Effector memory CD4-positive, alpha-beta T cell (primary cell): ENCODE measurements at places on chromosomes 13 and 19.

GRCh38 chr13:102484329-102484728 lies 82.5 kb upstream of the FGF14 start:
- no peak for DNase-seq

DNA sequence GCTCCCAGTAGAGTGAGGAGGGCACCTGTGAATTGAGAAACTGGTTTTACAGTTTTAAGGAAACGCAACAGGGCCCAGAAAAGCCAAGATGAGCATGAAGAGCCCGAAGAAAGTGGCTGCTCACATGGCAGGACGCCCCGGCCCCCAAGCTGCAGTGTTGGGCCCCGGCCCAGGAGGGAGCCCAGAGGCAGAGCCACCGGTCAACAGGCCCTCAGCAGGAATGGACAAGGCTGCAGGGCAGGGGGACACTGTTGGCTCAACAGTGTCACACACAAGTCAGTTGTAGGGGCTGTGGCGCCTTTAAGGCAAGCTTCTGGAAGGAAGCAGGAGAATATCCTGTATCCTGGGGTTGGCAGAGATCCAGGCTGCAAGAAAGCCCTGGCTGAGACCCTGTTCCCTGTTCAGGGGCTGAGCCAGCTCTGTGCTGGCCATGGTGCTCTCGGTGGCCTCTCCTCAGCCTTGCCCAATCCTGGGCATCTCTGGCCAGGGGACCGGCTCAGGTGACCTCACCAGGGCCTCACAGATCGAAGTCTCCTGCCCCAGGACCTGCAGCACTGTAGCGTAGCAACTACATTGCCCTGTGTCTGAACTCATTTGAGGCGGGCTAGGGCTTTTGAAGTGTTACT lies 28.0 kb downstream of the UPF1 start:
- no peak for DNase-seq

GRCh38 chr13:45820106-45820838 lies 31.3 kb downstream of the SIAH3 start:
- DNase-seq, result no peak

DNA sequence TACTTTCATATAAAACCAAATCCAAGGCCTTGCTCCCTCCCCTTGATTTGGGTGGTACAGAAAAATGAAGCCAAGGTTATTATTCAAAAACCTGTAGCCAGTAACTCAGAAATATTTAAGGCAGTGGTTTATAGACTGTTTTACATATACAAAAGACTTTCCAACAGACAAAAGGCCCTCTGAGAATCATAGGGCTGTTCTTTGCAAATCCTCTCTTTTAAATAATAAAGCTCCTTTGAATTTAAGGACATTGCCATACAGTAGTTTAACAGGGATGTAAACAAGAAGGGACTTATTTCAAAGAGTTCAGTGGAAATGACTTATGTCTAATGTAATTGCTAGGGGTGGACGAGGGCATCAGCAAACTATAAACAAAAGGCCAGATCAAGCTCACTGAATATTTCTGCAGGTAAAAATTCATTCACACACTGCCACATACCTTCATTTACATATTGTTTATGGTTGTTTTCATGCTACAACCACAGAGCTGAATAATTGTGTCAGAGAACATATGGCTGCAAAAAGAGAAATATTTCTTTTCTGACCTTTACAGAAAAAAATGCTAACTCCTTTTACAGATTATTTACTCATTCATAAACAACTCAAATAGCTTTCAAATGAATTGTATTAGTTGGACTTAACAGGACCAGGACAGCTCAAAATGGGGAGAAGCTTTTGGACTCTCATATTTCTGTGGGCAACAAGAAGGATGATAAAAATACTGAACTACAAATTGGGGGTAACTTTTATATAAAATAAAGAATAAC lies 665.6 kb downstream of the SLITRK1 start:
- DNase-seq, result no peak

DNA sequence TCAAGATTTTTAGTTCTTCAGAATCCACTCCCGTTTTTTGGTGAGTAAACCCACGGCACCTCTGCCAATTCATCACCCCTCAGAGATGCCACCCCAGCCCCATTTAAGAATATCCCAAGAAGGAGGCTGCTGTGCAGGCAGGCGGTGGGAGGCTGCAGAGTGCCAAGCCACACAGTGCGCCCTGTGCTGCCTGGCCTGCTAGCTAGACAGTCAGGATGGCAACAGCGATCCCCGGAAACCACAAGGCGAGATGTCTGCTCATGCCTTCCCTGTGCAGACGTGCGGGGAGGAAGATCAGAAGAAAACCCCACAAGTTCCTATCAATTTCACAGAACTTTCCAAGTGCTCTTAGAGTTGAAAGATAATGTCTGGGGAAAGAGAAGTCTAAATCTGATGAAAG lies 64.8 kb upstream of the GPR183 start:
- DNase-seq, result peak; percentile 67

DNA sequence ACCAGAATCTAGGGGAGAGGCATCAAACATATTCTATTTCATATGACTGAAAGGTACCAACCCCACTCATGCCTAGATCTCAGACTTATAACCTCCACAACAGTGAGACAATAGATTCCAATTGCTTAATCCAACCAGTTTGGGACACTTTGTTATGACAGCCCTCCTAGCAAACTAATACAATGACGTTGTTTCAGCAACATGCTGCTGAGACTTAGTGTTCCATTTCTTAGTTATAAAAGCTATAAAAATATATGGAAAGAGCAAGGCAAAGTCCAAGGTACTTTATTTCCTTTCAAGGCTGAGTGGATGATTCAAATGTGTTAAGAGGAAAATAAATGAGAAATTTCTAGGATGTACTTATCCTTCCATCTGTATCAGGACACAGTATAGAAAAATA lies 352.0 kb downstream of the FGF14 start:
- no peak for DNase-seq

DNA sequence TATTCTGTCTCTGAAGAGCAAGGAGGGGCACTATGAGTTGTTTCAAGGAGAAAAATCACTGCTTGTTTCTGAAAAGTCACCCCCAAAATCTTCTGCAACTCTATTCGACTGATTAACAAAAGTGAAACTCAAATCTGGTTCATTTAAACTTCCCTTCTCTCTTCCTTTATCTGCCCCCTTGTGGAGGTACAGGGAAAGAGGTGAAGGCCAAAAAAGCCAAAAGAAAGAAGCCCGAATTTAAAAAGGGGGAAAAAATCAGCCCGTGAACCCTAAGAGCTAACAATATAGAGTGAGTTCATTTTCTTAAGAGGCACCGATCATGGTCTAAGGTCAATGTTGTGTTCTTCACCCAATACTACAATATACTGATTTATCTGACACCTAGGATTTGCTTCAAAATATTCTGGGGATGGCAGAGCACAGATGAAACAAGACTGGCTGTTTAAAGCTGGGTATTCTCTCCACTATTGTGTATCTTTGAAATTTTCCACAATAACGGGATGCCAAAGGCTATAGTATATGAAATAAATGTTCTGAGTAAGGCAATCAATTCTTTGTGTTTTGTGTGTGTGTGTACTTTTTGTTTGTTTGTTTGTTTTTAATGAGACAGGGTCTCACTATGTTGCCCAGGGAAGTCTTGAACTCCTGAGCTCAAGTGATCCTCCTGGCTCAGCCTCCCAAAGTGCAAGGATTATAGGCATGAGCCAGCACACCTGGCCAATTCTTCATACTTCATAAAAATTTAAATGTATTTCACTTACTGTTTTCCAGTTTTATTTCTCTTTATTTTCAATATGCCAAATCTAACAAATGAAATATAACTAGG lies 55.0 kb upstream of the EEF1AKMT1 start:
- no peak for DNase-seq

GRCh38 chr19:51800473-51801244 lies 5.7 kb downstream of the FPR3 start:
- DNase-seq, result no peak

- DNase-seq, result no peak
Measured at GRCh38 chr13:47621931-47622330, 379.1 kb downstream of the SUCLA2 start.

DNA sequence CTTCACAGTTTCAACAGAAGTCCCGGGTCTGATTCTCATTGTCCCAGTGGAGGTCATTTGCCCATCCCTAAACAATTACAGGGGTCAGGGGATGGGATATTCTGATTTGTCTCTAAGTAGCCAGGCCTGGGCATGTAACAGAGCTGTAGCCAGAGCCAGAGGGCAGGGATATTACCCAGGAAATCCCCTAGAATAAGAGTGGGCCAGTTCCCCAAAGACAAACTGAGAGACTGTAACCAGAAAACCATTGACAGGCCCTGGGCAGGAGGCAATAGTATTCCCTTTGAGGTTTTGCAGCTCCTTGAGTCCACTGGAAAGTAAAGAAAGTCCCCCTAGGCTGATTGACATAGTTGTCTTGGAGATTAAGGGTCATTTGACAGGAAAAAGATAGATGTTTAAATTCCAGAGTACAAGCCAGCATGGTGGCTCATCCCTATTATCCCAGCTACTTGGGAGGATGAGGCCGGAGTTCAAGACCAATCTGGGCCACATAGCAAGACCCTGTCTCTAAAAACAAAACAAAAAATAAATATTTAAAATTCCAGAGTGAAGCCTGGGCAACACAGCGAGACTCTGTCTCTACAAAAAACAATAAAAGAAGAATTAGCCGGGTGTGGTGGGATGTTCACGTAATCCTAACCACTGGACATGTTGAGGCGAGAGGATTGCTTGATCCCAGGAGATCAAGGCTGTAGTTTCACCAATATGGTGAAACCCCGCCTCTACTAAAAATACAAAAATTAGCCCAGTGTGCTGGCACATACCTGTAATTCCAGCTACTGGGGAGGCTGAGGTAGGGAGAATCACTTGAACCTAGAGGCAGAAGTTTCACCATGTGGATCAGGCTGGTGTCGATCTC lies 1.9 kb upstream of the SDHAF1 start:
- DNase-seq, result no peak

DNA sequence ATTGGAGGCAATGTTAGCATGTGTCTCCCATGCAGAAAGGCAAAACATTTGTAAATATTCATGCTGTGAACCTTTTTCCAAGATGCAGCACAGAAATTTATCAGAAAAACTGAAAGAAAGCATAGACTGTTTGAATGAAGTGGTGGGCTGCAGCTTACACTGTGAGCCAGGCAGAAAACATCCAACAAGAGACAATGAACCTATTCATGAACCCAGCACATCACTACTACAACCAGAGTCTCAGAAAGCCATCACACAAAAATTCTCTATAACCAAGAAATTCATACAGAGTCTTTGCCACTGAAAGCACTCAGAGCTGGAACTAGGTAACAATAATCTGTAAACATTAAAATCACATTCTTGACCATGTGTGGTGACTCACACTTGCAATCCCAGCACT lies 448.9 kb downstream of the UQCRFS1 start:
- DNase-seq, result no peak

- no peak for DNase-seq
Measured at GRCh38 chr19:31064491-31064890, 284.7 kb downstream of the TSHZ3 start.

DNA sequence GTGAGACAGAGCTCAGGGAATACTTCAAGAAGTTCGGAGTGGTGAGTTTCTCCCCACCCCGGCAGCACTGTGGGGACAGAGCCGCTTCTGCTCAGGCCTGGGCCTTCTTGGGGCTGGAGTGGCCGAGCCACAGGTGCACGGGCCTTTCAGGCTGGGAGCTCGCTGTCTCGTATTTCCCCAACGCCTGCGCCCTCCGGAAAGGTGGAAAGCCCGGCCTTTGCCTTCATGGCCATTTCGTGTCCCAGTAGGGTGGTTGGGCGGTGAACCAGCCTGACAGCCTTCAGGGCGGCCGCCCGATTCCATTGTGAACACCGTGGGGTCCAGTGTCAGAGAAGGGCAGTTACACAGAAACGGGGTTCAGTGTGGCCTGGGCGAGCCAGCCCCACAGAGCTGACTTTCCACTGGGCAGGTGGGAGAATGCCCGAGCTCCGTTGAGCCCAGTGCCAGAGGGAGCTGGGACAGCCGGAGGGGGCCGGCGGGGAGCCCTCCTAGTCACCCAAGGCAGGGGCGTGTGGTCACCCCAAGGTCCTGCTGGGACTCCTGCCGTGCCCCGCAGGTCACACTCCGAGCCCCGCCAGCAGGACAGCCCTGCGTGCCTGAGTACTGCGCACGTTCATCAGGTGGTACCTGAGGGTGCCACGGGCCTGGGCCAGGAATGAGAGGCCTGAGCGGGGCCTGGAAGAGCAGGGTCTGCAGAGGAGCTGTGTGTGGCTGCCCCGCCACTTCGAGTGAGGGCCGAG lies 14.0 kb downstream of the DAZAP1 start:
- no peak for DNase-seq

- no peak for DNase-seq
Measured at GRCh38 chr13:114121496-114122126, 10.8 kb downstream of the RASA3 start.

DNA sequence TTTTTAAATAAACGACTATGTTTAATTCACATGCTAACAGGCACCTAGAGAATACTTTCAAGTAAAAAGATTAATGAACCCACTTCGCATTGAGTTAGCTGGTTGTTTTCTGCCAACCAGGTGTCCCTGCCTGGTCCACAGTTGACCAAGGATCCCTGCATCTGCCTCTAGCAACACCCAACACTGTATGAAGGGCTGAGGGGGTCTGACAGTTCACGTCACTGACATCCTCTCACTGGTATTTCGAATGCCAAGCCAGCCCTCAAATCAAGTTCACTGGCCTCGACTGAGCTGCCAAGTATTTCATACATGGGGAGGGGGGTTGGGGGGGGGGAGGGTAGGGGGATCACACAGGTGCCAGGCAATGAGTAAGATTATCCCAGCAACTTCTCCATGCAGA lies 25.4 kb downstream of the SLC25A30 start:
- no peak for DNase-seq

GRCh38 chr13:99282264-99283231 lies 24.4 kb upstream of the GPR18 start:
- no peak for DNase-seq

- DNase-seq, result no peak
Measured at GRCh38 chr13:45537516-45537915, 72.8 kb downstream of the COG3 start.

DNA sequence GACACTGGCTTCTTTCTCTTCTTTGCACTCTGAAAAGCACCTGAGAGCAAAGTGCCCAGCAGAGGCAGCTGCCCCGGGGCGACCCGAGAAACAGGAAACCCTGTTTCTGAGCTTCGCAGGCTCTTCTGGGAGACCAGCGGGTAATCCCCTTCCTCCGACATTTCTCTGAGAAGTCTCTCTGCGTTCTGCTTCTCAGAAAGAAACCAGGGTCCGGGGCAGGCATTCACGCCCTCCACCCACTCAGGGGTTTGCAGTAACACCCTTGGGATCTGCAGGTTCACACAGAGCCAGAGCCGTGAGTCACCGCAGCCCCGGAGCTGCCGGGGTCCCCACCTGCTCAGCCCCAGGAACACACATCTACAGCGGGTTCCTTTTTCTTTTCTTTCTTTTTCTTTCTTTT lies 86.0 kb downstream of the GADD45B start:
- DNase-seq, result peak; percentile 19

DNA sequence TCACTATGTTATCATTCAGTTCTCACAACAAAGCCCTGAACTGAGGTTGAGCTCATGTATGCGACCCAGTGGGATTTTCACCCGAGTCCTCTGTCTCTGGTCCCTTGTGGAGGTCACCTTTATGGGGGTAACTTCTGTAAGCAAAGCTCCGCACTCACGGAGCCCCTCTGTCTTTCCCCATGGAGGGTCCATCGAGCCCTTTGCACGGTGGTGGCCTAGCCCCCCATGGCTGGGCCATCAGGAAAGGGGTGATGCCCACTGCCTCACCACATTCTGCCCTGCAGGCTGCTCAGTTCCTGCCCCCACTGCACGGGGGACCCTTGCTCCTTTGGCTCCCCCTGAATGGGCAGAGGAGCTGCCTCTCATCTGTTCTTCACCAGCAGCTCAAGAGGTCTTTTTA lies 39.6 kb downstream of the CHST8 start:
- no peak for DNase-seq

- DNase-seq, result no peak
Measured at GRCh38 chr19:7792281-7792680, 29.2 kb downstream of the CLEC4M start.

GRCh38 chr19:719636-720344 lies 11.1 kb downstream of the PALM start:
- DNase-seq, result no peak
